Subcutaneous adipose tissue (tissue), 4 donors: ENCODE measurements at places on chromosomes 2 and 18. TPM values are rescaled to one million over a fixed set of nuclear protein-coding genes. Genes with fewer than 3 reads are reported as not detected.

Gene UGT1A8
- total RNA-seq = not detected

Gene COL3A1
- total RNA-seq = 286 TPM

Gene HOXD13
- total RNA-seq = not detected

Gene CDH2
- total RNA-seq = 0.22 TPM

Gene KCNG2
- 0.44 TPM for total RNA-seq

Gene NEB
- 1.5 TPM for total RNA-seq

Gene SERPINB3
- total RNA-seq = not detected

Gene ALPI
- total RNA-seq = not detected

Gene MYL1
- not detected for total RNA-seq

Gene CCDC141
- 24.5 TPM for total RNA-seq

Gene TAF4B
- 12.2 TPM for total RNA-seq

Gene RAPGEF4
- total RNA-seq = 9.3 TPM

Gene FTCDNL1
- 4.9 TPM for total RNA-seq

Gene MALT1
- 32.3 TPM for total RNA-seq

Gene MTLN
- 134 TPM for total RNA-seq

Gene DLX1
- total RNA-seq = not detected

Gene ARHGAP28
- 15.3 TPM for total RNA-seq

Gene CRYBA2
- total RNA-seq = not detected

Gene CD8B
- total RNA-seq = 0.88 TPM

Gene PAX8
- total RNA-seq = 2.8 TPM

Gene ASIC4
- total RNA-seq = not detected

Gene CABLES1
- 47.9 TPM for total RNA-seq
